ENCODE measurements at places on chromosomes 12 and 14.

GRCh38 chr14:23351681-23352505 is 794 bp downstream of the SLC22A17 start:
- no peak for DNase-seq

- no peak for DNase-seq
These were observed 4.5 kb downstream of the RASSF8 start for GRCh38 chr12:25962932-25963525.

GRCh38 chr14:88322504-88323085 is 474 bp downstream of the KCNK10 start:
- DNase-seq = no peak

DNA sequence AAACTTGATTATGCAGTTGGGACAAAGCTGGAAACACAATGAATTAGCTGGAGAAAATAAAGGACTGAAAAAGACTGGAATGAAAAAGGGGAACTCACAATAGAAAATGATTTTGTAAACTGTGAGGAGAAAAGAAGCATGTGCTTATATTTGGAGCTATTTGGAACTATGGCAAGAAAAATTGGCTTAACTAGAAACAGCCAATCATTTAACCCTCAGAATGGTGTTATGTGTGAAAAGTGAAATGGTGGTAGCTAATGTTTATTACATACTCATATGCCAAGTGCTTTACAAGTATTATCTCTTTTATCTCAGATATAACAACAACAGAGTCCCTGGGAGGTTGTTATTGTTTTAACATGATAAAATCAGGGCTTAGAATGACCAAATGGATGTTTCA is 583.1 kb upstream of the SEL1L start:
- DNase-seq = no peak

DNA sequence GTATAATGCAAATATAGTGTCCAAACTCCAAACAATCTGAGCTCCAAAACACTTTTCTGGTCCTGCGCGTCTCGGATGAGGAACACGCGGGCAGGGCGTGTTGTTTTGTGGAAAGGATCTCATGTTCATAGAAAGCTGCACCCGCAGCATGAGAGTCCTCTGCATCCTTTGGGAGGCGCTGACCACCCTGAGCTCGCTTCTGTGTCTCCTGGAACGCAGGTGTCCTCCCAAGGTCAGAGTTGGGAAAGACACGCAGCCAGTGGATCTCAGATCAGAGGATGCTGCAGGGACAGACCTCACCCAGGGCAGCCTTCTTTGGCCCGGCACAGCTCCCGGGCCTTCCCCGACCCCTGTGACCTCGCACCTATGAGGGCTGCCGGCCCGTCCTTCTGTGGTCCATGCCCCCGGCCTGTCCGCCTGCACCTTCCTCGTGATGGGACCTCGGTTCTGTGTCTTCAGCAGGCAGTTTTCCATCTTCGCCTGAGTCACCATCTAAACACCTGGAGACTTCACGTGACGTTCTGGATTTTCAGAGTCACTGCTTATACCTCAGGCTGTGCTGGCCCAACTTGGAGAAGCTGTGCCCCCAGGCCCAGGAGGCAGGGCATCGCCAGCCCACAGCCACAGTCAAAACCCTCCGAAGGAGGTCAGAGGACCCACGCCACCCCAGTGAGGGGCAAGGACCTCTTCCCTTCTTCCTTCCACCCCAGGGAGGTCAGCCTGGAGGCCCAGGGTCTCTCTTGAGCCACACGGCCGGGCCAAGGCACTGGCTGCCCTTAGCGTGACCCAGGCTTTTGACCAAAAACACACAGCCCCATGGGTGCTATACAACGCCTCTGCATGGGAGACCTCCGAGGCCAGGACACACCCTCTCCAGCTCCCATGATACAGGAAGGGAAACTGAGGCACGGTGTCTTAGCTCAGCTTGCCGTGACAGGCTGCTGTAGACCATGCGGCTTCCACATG is 25.9 kb downstream of the MMP17 start:
- DNase-seq = no peak

GRCh38 chr12:123396543-123396942 is 12.6 kb downstream of the KMT5A start:
- DNase-seq = no peak

GRCh38 chr12:57133013-57133569 is 4.8 kb downstream of the LRP1 start:
- DNase-seq = no peak

- DNase-seq = no peak
These were observed 12.9 kb downstream of the LRIG3 start for GRCh38 chr12:58907391-58907790.

DNA sequence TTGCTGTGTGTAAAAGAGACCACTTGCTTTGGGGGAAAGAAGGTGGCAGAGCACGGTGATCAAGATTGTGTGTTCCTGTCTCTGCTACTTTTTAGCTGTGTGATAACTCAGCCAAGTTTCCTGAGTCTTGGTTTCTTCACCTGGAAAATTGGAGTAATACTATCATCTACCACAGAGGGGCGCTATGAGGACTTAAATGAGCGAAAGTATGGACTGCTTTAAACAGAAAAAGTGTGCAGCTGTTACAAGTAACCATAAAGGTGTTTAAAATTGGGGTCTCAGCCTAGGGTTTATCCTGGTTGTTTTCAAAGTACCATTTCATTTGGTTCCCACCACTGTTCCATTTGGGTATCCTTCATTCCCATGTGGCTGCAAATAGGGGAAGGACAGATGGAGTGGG is 65.9 kb upstream of the WSCD2 start:
- DNase-seq = peak; percentile 58

DNA sequence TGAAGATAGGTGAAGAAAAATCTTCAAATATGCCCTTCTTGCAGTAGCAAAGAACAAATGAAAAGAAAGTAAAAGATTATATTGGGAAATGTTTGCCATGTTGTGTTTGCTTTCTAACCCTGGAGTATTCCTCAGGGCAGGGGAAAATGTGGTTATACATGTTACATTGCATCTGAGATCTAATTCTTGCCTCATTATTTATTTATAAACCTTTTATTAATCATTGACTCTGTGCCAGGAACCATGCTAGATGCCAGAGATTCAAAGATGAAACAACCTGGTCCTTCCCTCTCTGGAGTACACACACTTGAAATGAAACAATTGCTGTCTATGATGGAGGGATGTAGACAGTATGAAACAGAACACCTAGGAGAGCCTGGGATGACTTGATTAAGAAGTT is 128.1 kb upstream of the HMGA2 start:
- DNase-seq = no peak

- DNase-seq = no peak
These were observed 114.9 kb downstream of the METTL25 start for GRCh38 chr12:82473111-82473754.

Measured in activated CD4-positive, alpha-beta T cell treated with anti-CD3 and anti-CD28 coated beads, Interleukin-2, amount 10 ng/mL, durations not matched to agents 24 days and 14 days (primary cell).